Gastrocnemius medialis (tissue), 4 donors: ENCODE measurements at places on chromosomes 7 and 10. TPM values are rescaled to one million over a fixed set of nuclear protein-coding genes. Genes with fewer than 3 reads are reported as not detected.

DNA sequence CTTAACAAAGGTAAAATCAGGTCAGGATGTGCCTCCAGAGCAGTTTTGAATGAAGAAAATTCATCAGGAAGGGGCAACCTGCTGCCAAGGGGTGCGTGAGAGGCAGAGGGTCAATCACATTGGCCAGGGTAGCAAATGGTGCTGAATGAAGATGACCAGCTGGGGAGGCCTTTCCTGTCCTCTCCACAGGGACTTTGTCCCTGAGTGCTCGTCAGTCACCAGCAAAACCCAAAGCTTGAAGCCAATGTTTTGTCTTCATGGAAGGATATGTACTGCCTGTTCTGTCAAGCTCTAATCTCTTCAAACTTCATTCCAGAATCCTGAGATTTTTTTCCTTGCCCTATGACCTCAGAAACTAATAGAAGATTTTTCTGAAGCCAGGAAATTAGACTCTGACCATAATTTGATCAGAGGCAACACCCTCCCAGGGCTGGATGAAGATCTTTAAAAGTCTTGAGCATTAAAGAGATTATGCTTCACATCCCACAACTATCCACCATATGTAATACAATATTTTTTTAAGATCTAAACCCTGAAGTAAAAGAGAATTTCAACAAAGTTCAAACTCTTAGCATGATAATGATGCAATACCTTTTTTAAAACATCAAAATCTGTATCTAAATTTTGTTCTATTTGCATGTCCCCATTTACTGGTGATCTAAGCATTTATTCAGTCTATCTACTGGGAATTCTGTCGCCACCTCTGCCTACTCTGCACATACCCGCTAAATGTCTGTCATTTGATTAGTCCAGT is 243.0 kb downstream of the SNX13 start:
- no peak overlapping the region for H3K27ac ChIP-seq
- no peaks in the 10 kb centered on the region for H3K36me3 ChIP-seq
- no peak overlapping the region for H3K4me3 ChIP-seq
- H3K27me3 ChIP-seq, result no peaks in the 10 kb centered on the region
- no peaks in the 10 kb centered on the region for H3K4me1 ChIP-seq

- H3K27me3 ChIP-seq, result no peaks in the 10 kb centered on the region
- DNase-seq, result no peak
- H3K4me1 ChIP-seq, result peaks cover 21% of the 10 kb centered on the region
Measured at GRCh38 chr7:28407651-28408050, 4.7 kb upstream of the CREB5 start.

SDHAF3 gene
- total RNA-seq, result 4.3 TPM

- H3K27ac ChIP-seq, result no peak overlapping the region
- H3K4me1 ChIP-seq, result no peaks in the 10 kb centered on the region
- no peaks in the 10 kb centered on the region for H3K36me3 ChIP-seq
- H3K27me3 ChIP-seq, result no peaks in the 10 kb centered on the region
Measured at GRCh38 chr7:106599343-106599698, 61.6 kb downstream of the CCDC71L start.
